ENCODE measurements at places on chromosomes 11 and 22.

DNA sequence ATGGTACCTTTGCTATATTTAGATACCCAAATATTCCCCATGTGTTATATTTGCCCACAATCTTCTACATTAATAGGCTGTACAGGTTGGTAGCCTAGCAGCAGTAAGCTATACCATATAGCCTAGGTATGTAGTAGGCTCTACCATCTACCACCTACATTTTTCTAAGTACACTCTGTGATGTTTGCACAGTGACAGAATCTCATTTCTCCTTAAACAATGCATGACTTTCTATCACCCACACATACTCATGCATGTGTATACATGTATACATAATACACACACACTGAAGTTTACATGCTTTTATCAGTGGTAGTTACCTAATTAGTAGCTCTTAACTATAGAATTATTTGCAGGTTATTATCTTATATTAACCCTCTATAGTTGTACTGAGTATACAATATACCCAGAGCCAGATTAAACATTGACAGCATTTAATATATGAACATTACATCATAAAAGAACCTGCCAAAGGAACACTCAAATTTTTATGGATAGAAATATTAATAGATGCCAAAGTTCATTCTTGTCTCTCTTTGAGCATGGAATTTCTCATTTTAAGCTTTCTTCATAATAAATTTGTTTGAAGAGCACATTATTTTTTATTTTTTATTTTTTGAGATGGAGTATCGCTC is 51.4 kb downstream of the ELP4 start:
- DNase-seq, result no peak

DNA sequence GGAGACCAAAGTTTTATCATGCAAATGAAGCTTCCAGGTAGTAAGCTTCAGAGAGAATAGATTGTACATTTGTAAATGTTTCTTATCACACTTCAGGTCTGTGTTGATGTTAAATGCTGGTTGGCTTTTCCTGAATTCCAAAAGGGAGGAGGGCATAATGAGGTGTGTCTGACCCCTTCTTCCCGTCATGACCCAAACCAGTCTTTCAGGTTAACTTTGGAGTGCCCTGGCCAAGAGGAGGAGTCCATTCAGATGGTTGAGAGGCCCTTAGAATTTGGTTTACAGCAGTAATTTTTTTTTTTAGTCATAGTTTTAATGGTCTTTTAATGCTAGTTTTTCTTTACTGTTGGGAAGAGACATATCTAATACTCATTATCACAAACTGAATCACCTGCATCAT is 2.5 kb downstream of the OR6X1 start:
- no peak for DNase-seq

GRCh38 chr11:1988667-1989317 is 8.8 kb downstream of the H19 start:
- DNase-seq, result no peak

DNA sequence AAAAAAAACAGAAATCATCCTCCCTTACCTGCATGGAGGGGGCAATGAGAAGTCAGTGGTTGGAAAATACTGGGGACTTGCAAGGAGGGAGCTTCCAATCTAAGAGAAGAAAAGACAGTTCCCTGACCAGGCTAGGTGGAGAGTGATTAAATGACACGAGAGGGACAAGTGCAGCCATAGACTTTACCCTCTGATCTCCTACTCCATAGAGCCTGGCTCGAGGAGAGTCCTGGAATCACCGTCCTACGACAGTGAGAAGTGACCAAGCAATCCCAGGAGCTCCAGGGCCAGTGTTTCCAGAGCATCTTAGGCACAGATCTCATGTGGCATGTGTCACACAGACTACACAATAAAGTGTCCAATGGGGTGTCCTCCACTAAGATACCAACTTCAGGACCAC is 25.7 kb downstream of the MYH9 start:
- no peak for DNase-seq

DNA sequence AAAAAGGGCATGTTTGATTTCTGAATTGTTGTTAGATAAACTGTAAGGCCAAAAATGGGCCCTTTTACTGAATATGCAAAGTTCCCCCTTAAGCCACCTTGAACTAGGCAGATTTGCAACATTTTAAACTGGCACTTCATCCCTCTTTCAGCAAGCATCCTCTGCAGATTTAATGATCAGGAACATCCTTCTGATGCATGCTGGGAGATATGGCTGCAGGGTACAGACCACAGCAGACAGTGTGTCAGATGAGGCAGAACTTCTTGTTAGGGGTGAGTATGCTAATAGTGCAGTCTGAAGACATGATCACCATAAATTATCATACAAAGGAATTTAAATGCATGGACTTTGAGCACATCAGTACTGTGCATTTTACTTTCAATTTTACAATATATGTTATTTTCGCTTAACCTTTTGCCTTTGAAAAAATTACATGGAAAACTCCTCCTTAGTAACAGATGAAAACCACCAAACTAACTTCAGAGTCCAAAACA is 462.5 kb upstream of the ARHGAP42 start:
- no peak for DNase-seq

DNA sequence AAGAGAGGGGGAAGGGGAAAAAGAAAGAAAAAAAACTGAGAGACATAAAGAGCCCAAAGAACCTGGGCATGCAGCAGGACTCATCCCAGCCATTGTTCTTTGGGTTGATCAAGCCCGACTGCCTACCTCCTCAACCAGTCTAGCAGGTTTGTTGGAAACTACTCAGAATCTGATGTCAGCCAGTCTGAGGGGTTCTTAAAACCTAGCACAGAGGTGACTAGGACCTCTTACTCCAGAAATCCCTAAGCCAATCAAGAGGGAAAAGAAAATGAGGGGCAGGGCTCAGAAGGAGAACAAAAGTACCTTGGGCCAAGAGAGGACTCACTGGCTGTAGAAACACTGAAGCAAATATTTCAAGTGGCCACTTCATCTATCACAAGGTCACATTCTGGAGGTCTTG is 228.0 kb downstream of the AASDHPPT start:
- DNase-seq, result no peak

- no peak for DNase-seq
These were observed 317.9 kb downstream of the CTTN start for GRCh38 chr11:70716216-70716615.

GRCh38 chr11:77068457-77069335 is 1.9 kb downstream of the CAPN5 start:
- DNase-seq, result peak; percentile 2

DNA sequence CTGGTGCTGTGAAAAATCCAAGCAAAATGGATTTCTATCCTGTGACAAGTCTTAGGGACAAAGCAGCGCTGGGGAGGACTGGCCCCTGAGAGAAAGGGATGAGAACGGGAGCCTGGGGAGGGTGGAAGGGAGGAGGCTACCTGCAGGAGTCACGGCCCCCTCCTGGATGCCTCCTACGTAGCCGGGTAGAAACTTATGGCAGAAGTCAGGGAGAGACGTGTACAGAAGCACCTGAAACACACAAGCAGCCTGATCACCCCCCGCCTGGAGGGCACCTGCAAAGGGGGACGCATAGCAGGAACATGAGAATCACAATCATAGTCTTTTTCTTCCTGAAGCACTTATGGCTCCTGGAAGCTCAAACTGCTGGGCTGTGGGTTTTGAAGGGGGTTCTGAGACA is 6.1 kb downstream of the DHCR7 start:
- no peak for DNase-seq

DNA sequence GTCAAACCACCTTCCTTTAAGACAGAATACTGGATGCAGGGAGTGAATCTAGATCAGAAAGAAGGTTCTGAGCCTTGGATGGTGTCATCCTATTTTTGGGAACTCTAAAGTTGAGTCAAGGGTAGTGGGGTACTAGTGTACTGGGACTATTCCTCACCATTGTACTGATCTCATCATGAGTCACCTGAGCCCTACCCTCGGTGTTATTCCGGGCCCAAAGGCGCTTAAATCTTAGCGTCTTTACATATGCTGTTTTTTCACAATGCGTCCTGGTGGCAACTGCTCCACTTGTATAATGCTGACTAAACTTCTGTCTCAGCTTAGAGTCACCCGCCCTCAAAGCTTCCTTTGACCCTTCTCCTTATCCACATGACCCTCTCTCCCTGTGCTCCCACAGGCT is 25.3 kb upstream of the PATE1 start:
- no peak for DNase-seq

- no peak for DNase-seq
These were observed 5.8 kb upstream of the ATG16L2 start for GRCh38 chr11:72808331-72808798.

GRCh38 chr11:27909386-27909785 is 198.6 kb downstream of the KIF18A start:
- no peak for DNase-seq

GRCh38 chr11:96149743-96150555 is 193.0 kb downstream of the MAML2 start:
- no peak for DNase-seq

GRCh38 chr11:746289-747157 is 741 bp upstream of the TALDO1 start:
- DNase-seq, result no peak

DNA sequence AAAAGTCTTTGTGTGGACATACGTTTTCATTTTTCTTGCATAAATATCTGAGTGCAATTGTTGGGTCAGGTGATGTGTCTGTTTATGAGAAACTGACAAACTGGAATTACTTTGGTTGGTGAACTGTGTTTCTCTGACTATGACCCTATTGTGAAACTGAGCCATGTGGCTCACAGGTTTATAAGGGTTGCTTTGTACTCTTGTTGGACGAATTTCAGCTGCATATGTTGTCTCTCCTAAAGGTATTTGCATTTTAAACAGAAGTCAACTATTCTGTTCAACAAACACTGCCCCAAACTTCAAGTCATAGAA is 34.4 kb upstream of the RASD2 start:
- DNase-seq, result no peak

DNA sequence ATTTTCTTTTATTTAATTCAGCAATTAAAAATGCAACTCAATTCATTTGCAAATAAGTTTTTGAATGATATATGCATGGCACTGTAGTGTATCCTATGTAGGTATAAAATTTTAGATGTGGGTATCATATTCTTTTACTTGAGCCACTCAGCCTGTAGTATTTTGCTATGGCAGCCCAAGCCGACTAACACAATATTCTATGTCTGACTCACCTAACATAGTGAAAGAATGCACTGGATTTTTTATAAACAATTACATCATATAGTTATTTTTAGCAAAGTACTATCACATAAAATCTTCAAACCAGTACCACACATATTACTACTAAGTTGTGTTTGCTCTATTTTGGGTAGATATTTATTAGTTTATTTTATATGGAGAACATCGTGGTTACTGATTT is 21.9 kb upstream of the GRIA4 start:
- no peak for DNase-seq

DNA sequence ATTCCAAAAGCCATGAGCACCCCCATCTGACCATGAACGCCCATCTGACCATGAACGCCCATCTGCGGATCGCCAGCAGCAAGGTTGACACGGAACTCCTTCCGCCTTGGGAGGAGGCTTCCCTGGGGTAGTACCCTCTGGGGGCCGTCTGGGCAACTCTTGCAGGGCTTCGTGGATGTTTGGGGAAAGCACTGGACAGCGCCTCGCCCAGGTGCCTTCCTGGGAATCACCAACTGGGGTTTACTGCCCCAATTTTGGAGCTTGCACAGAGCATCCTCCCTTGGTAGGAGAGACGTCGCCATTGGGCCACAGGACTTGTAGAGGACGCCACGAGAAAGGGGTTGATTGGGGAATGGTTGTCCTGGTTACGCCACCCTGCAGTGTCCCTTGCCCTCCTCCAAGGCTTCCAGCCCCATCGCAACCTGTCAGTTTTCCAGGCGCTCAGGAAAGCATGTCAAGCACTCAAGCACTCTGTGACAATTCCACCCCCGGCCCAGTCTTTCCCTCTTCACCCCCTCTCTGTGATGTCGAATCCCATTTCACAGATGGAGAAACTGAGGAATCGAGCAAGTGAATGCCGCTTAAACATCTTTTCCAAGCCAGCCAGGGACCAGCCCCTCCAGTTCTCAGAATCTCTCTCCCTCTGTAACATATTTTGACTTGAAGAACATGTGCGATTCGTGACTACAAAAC is 914 bp upstream of the PRDM11 start:
- no peak for DNase-seq

- DNase-seq, result no peak
These were observed 4.9 kb downstream of the TPBGL start for GRCh38 chr11:75245356-75246005.

- DNase-seq, result no peak
These were observed 12.8 kb upstream of the OSBPL5 start for GRCh38 chr11:3177931-3178330.

DNA sequence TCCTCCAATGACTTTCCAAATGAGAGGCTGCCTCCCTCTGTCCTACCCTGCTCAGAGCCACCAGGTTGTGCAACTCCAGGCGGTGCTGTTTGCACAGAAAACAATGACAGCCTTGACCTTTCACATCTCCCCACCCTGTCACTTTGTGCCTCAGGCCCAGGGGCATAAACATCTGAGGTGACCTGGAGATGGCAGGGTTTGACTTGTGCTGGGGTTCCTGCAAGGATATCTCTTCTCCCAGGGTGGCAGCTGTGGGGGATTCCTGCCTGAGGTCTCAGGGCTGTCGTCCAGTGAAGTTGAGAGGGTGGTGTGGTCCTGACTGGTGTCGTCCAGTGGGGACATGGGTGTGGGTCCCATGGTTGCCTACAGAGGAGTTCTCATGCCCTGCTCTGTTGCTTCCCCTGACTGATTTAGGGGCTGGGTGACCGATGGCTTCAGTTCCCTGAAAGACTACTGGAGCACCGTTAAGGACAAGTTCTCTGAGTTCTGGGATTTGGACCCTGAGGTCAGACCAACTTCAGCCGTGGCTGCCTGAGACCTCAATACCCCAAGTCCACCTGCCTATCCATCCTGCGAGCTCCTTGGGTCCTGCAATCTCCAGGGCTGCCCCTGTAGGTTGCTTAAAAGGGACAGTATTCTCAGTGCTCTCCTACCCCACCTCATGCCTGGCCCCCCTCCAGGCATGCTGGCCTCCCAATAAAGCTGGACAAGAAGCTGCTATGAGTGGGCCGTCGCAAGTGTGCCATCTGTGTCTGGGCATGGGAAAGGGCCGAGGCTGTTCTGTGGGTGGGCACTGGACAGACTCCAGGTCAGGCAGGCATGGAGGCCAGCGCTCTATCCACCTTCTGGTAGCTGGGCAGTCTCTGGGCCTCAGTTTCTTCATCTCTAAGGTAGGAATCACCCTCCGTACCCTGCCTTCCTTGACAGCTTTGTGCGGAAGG is 2.9 kb downstream of the APOC3 start:
- no peak for DNase-seq

- no peak for DNase-seq
These were observed 17.2 kb upstream of the CD59 start for GRCh38 chr11:33753304-33753967.

- no peak for DNase-seq
These were observed 31.9 kb downstream of the RASSF10 start for GRCh38 chr11:13040969-13041561.

DNA sequence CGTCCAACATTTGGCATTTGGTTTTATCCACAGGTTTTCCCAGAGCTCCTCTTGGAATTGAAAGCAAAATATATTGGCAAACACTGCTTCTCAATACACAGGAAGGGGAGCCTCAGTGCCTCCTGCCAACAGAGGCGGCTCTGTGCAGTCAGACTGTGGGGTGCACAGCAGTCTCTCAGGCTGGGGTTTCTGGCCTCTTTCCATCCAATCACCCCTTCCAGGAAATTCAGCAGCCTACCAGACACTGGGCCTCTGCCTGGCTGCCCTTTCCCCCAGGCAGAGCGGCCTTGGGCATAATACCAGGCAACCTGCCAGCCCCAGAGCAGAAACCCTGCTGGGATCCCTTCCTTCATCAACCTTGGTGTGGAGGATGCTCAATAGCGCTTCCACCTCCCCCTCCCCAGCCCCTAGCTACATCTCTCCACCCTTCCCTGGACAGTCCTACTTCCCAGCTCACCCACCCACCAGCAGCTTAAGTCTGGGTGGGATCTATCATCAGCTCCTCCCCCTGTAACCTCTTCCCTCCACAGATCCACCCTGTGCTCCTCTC is 17.8 kb upstream of the RAPSN start:
- no peak for DNase-seq

GRCh38 chr11:18461909-18462308 is 6.3 kb downstream of the LDHAL6A start:
- DNase-seq, result no peak
